ENCODE measurements at places on chromosomes 2 and 18.

DNA sequence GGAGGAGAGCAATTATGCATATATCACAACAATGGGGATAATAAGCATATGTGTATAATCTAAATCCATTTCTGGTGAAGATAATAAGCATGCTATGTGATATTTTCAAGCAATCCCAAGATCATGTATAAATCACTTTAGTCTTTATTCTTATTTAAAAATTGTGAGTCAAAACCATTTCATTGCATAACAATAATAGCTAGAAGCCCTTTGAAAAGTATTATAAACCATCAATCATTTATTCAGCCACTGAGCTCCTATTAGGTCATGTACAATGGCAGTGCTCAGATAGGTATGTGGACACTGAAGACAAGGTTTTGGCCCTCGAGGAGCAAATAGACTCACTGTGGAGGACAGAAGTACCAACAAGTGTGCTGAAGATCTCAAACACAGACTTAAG is 113.1 kb downstream of the CDCA7 start:
- no peak for DNase-seq

GRCh38 chr2:107801498-107801897 is 25.2 kb upstream of the RGPD4 start:
- DNase-seq, result no peak

GRCh38 chr2:6401301-6401700 is 464.4 kb downstream of the CMPK2 start:
- no peak for DNase-seq

GRCh38 chr2:227971619-227972230 is 100.3 kb downstream of the DAW1 start:
- no peak for DNase-seq

DNA sequence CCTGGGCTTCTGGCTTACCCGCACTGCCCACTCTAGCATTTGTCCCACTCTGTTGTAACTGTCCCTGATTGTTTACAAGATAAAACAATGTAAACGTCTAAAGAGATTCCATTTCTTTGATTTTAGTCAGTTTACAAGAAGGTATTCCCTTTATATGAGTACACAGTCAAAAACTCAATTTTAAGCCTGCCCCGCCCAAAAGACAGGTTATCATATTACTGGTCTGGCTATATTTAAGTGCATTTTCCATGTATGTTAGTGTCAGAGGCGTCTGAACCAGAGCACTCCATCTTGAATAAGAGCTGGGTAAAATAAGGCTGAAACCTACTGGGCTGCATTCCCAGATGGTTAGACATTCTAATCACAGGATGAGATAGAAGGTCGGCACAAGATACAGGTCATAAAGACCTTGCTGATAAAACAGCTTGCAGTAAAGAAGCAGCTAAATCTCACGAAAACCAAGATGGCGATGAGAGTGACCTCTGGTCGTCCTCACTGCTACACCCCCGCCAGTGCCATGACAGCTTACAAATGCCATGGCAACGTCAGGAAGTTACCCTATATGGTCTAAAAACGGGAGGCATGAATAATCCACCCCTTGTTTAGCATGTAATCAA is 15.0 kb downstream of the GPR45 start:
- DNase-seq, result no peak

- no peak for DNase-seq
Observed at GRCh38 chr2:24861500-24861899, 58.5 kb downstream of the ADCY3 start.

DNA sequence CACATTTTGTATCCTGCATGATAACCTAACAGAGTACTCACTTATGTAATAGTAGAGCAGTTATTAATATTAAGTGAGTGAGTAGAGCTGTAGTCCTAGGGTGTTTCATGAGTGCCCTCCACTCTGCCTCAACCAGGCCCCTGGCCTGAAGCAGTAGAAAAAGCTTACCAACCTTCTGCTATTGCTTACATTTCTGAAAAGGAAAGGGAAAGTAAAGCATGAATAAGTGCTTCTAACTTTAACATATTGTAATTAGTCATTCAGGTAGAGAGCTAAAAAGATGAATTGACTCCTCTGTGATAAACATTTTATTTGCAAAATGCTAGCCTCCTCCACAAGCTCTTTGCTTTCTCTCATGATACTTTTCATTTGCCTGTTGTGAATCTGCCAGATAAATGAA is 94.7 kb upstream of the RPE start:
- no peak for DNase-seq

DNA sequence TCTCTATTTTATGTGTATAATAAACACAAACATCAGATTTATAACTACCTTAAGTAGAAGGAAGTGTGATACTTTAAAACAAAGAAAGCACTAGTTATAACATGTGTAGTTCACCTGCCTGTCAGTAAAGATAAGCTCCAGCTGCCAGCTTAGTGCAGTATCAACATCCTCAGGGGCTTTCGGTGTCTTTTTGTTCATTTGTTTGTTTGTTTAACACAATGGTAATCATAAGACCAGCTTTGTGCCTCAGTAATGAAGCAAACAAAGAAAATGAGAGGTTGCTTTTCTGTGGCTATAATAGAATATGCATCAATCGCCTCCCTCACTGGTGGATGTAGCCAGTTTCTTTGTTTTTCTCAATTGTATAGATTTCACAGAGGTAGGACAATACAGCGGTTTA is 1499.0 kb upstream of the TMEFF2 start:
- no peak for DNase-seq

- no peak for DNase-seq
Observed at GRCh38 chr18:33581856-33582255, 3.8 kb downstream of the ASXL3 start.

- no peak for DNase-seq
Observed at GRCh38 chr18:25189391-25190185, 162.4 kb downstream of the ZNF521 start.

DNA sequence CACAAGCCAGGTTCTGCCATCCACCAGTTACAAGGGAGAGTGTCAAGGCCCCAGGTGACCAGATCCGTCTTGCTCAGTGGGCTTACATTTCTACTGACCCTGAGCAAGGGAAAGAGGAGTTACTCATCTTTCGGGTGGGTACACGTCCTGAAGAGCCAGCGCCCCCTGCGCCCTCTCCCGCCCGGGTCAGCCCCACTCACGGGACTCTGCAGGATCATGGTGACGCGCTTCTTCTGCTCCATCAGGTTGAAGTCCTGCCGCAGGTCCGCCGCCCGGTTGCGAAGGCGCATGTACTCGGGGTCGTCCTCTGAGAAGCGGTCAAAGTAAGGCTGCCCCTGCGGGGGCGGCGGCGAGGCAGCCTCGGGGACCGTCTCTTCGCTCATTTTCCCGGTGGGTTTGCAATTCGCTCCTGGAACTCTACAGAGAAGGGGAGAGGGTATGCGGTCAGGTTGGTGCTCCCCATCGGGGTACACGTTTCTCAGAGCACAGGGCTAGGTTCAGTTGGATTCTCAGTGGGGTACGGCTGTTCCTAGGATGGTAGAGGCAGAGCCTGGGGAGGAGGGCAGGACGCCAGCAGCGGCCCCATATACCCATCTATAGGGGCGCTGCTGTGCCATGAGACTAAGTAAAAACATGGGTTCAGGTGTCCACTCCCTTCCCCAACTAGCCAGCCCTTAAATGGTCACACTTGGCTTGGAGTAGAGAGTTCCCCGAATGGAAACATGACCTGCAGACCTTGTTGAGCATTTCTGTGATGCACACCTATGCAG is 61.8 kb downstream of the ADD2 start:
- DNase-seq, result no peak

- no peak for DNase-seq
Observed at GRCh38 chr18:42780171-42780570, 335.3 kb downstream of the RIT2 start.

DNA sequence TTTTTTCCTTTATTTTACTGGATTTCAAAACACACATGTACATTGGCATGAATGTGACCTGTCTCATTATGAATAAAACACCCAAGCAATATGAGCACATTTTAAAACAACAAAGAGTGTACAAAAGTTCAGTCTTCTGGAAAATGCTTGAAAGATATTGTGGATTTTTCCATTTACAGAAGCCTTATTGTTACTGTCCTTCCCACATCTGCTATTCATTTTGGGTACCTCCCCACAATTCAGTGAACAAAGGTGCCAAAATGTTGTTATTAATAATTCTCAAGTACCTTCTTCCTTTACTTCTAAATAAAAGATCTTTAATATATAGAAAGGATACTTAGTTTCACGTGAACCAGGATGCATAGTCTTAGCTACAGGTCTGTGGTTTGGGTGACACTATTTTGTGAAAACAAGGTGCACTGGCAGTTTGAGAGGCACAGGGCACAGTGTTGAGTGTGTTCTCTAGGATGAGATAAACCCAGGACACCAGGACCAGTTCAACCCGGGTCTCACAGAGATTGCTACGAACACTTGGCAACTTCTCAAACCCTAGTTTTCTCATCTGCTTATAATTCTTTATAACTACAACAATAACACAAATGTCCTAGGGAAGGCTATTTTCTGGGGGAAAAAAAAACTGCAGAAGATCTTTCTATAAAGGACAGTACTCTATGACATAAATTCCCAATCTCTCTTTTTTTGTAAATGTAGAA is 84.5 kb upstream of the GALNT5 start:
- no peak for DNase-seq
